ENCODE measurements at places on chromosomes 6 and 20. TPM values are rescaled to one million over a fixed set of nuclear protein-coding genes. Genes with fewer than 3 reads are reported as not detected.

Gene CGAS
- total RNA-seq: 1.8 TPM

Gene TGM3
- total RNA-seq: not detected

Gene TFAP2C
- 6.0 TPM for total RNA-seq

Gene SNAI1
- total RNA-seq: 1.0 TPM

Gene FILIP1
- 15.0 TPM for total RNA-seq

Gene SIRPB2
- 1.7 TPM for total RNA-seq
